ENCODE measurements at places on chromosomes 1 and 21. TPM values are rescaled to one million over a fixed set of nuclear protein-coding genes. Genes with fewer than 3 reads are reported as not detected.

Gene GCSAML
- not detected for total RNA-seq

Gene LAX1
- not detected for total RNA-seq

Gene HHAT
- 3.3 TPM for total RNA-seq

Gene ESPN
- not detected for total RNA-seq

Gene CCDC17
- 0.74 TPM for total RNA-seq

Gene F13B
- not detected for total RNA-seq
